ENCODE measurements at places on chromosomes 1 and 21.

DNA sequence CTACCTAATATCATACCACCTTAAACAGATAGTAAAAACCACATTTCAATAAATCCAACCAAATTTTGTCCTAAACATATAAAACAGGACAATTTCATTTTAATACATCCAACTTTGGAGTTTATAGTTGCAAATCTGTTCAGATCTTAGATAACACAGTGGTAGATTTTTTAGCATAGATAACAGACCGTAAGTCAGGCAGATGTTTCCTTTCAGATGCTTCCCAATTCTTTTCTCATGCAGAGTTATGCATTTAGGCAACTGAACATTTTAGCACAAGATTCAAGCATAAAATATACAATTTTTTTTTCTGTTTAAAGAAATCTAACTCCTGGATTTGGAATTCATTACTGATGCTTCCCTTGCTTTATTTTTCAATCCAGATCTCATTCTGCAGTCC is 156.5 kb upstream of the ZNHIT6 start:
- no peak for DNase-seq

- no peak for DNase-seq
Observed at GRCh38 chr1:54975356-54976108, 4.9 kb upstream of the TMEM61 start.

DNA sequence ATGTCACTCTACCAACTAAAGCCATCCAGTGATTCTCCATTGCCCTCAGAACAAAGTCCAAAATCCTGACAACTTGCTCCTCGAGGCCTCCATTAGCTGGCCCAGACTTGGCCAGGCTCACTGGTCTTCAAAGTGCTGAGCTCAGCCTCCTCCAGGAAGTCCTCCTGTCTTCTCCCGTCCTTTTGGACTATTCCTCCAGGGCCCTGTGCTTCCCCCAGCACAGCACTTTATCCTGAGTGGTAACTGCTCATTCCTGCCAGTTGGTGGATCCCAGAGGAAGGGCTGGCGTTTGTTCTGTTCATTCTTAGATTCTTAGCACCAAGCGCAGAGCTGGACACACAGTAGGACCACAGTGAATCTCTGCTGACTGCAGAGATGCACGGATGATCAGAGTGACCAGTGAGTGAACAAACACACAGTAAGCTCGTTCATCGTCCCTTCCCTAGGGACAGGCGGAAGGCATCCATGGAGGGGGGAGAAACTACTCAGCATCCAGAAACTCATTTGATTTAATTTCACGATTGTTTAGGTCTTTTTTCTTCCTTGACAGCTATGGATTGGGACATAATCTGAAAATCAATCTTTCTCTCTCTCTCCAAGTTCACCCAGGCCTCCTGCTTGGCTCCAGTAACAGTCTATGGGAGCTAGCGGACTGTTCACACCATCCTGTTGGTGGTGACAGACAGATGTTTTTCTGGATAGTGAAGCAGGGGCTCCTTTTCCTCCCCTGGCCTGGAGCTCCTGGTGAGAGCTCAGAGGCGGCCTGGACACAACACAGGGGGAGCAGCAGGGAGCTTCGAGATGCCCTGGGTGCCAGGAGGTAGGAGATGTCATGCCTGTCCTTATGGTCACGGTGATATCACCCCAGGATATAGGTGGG is 180.2 kb downstream of the PTPRU start:
- no peak for DNase-seq

GRCh38 chr1:19918057-19918456 is 5.4 kb downstream of the PLA2G2E start:
- DNase-seq: peak; percentile 68

DNA sequence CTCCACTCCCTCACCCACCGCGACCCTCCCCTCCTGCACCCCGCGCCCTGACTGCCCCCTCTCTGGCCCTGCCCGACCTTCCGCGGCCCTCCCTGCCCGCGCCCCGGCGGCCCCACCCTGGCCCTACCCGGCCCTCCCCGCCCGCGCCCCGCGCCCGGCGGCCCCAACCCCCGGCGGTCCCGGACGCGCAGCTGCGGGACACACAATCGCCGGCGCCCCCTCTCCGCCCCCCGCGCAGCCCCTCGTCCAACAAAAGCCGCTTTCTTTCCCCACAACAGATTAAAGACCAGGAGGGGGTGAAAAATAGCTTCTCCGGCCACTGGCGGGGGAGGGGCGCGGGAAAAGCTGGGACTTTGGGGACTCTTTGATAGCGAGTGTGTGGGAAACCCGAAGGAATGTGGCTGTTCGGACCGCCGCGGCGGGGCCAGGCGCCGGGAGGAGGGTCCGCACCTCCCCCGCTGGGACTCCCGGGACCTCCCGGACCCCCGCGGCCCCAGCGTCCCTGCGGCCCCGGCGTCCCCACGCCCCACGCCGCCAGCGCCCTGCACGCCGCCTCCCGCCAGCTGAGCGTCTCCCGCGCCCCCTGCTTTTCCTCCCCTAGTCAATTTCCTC is 8.8 kb upstream of the ID3 start:
- DNase-seq: no peak

GRCh38 chr1:34928066-34928696 is 1.3 kb downstream of the DLGAP3 start:
- no peak for DNase-seq

- no peak for DNase-seq
Observed at GRCh38 chr1:17632541-17633184, 93.2 kb downstream of the ARHGEF10L start.

DNA sequence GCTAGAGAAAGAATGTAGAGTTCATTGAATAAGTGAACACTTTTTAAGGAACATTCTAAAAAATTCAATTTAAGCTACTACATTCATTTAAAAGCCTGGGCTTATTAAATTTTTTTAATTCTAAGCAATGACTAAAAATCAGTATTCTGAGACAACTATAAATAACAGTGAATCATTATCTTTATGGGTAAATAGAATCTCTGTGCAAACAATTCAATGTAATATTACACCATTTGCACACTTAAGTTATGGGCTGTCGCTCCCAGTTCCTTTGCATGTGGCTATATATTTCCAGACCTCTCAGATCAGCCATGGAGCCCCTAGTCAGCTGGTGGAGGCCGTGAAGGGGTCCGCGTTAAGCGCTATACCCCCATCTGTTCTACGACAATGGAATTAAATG is 65.1 kb downstream of the KCNK1 start:
- DNase-seq: no peak

DNA sequence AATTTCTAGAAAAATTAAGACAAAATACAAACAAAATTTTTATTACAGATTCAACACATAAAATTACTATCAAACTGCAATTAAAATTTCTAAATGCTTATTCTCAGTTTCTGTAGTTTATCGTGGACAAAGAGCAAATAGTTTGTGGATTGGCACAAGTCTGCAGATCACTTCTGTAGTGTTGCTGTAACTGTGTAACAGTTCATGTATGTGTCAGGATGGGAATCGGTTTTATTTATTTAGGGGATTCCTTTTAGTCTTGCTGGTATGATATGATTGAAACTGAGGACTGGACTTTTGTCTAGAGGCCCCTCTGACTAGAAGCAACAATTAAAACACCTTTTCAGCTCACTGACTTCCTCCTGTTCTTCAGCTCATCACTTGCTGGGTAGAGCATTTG is 60.8 kb downstream of the LRIG2 start:
- DNase-seq: no peak

DNA sequence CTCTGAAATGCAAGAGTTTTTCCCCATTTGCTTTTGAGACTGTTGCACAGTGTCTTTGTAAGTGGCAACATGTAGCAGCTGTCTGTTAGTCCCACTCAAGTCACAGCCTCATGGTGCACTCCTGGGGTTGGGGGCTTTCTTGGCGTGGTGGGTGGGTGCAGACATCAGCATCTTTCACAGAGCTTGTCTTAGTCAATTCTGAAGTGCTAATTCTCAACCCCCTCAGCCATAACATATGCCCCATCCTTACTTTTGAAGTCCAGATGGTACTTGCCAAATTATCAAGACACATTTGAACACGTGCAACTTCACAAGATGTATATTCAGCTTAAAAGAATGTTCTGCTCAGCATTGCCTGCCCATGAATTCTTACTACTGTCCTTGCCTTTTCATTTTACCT is 87.1 kb downstream of the VCAM1 start:
- DNase-seq: no peak

- DNase-seq: no peak
Observed at GRCh38 chr1:117128323-117129079, 7.0 kb upstream of the TRIM45 start.

- DNase-seq: no peak
Observed at GRCh38 chr1:241849345-241849695, 1.3 kb downstream of the EXO1 start.

DNA sequence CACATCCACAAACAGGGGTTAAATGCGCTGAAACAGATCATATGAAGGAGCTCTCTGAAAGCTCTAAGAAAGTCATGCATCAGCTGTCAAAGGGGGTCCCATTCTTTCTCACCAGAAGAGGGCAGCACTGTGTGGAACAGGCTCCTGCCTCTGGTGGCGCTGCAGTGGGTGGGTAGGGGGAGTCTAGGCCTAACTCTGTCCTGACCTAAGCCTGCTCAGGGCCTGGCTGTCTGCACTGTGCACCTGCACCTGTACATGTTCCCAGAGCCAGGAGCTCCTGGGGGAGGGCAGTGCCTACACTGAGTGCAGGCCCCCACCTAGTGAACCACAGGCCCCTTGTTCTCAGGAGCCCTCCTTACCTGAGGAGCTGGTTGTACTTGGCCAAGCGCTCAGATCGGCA is 16.0 kb downstream of the ENO1 start:
- no peak for DNase-seq

DNA sequence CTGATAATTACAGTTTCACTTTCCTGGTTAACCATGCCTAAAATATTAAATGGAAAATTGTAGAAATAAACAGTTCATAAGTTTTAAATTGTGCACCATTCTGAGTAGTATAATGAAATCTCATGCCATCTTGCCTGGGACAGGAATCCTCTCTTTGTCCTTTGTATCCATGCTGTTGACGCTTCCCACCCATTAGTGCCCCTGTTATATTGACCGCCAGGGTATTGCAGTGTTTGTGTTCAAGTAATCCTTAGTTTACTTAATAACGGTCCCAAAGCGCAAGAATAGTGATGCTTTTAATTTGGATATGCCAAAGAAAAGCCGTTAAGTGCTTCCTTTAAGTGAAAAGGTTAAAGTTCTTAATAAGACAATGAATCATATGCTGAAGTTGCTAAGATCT is 41.7 kb downstream of the RPRD2 start:
- DNase-seq: no peak

- DNase-seq: no peak
Observed at GRCh38 chr1:86706018-86706635, 1.8 kb downstream of the SH3GLB1 start.

DNA sequence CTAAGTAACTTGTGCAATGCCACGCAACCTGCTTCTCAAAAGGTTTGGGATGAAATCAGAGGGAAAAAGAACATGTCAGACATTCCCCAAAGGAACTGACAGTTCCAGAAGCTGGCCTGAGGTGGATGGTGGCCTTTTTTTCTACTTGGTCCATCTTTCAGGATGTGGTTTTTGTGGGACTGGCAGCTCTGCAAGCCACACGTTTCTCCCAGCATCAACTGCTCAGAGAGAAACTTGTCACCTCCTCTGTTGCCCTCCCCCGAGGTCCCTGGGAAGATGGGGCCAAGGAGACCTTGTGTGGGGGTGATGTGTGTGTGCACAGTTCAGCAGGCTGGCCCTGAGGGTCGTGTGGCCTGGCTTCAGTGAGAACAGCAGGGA is 2.5 kb upstream of the DHRS3 start:
- peak; percentile 13 for DNase-seq

DNA sequence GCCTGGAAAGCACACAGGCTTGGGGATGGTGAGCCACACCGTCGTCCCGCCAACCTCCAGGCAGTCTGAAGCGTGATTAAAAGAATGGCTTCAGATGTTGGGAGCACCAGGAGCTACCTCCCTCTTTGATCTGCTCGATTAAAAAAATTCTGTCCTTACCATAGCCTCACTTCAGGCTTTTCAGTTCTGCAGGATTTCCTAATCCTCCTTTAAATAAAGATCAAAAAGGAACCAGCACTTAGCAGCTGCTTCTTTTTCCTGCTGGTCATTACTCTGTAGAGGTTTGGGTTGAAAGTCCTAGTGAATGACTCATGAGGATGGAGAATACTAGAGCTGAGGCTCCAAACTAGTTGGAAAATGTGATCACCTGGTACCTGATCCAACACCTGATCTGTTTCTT is 71.9 kb upstream of the C1orf174 start:
- DNase-seq: no peak

DNA sequence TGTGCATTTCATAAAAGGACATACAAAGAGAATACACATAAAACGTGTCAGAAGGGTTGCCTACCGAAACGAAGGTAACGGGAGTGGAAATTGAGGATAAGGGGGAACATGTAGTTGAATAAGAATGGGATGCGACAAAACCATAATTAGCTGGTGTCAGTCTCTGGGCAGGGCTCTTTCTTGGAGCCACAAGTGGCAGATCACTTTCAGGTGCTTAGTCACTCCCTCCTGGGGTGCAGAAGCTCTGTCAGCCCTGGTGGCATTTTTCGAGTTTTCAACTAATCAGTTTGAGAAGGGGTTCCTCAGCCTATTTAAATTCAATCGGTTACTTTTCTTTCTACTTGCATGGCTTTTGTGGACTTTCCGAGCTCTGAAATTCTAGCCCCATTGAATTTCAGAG is 133.9 kb upstream of the IGSF21 start:
- no peak for DNase-seq

- no peak for DNase-seq
Observed at GRCh38 chr1:37439349-37439995, 34.9 kb upstream of the ZC3H12A start.

DNA sequence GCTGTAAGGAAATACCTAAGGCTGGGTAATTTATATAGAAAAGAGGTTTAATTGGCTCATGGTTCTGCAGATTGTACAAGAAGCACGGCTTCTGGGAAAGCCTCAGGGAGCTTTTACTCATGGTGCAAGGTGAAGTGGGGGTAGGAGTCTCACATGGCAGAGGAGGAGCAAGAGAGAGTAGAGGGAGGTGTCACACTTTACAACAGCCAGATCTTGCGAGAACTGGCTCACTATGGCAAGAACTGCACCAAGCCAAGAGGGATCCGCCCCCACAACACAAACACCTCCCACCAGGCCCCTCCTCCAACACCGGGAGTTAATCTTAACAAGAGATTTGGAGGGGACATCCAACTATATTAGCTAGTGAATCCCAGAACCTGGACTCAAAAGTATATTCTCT is 135.4 kb upstream of the SOD1 start:
- no peak for DNase-seq

DNA sequence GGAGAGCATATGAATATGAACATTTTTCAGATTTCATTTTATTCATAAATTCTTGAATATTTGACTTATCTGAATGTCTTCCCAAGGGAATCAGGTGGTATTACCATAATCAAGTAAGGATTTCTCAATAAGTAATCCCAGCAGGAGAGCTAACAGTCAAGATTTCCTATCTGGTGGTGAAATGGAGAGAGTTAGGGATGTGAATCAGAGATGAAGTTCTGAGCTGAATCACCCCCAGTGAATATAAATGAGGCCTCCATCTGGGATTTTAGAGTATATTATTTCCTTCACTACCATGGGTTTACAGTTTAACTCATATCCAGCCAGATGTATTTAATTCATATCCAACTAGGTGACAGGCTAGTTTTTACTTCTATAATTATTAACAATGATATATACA is 61.5 kb upstream of the RGS2 start:
- no peak for DNase-seq
